GM10248 (cell line): ENCODE measurements at places on chromosomes 7 and 10.

- DNase-seq: no peak
Measured at GRCh38 chr7:106178593-106179134, 66.6 kb upstream of the SYPL1 start.

DNA sequence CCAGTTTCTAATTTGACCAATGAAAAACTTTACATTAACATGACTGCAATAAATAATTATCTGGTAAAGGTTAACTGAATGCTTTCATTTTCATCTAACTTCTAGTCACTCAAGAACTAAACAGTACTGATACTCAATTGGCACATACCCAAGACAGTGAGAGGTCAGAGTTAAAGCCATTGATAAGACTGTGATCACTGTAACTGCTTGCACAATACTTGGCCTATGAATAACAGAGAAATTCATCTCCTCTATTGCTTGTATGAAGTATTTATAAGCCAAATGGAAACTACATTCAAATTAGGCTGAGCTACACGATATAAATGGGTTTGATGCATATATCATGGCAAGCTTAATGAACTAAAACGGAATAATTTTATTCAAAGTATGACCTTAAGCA, 43.0 kb downstream of the HERC4 start:
- DNase-seq: no peak

- no peak for DNase-seq
Measured at GRCh38 chr10:131227163-131227740, 84.3 kb downstream of the TCERG1L start.

- DNase-seq: no peak
Measured at GRCh38 chr10:71064413-71065118, 147.8 kb upstream of the UNC5B start.

DNA sequence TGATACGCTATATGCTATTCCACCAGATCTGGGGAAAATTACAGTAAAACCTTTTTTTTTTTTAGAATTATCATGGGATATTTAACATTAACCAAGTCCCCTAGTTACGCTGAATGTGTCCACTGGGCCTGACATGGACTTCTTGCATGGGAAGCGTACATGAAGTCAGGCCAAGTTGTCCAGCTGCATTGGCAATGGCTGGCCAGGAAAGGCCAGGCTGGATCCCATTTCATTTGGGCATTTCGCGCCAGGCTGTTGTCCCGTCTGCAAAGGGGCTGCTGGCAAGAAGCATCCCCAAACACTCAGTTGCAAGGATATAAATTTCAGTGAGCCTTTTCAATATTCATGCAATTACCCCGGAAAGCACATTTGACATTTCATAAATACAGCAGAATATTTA, 933.3 kb downstream of the GRID1 start:
- no peak for DNase-seq

- no peak for DNase-seq
Measured at GRCh38 chr10:126561294-126561920, 109.1 kb downstream of the C10orf90 start.

DNA sequence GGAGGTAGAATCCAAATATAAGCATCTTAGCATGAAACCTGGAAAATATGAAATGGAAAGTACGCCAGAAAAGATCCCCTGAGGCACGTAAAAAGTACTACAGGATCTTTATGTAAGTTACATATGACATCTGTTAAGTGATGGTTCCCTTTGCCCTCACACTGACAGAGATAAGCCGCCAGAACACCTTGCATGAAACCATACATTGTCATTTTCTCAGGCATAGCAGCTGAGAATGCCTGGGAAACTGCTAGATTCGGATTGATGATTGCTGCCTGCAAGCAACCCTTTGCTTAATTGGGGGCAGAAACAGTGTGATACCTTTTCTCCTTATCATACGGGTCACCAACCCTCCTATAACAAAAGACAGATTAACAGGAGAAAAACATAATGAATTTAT, 826.6 kb upstream of the LRRN3 start:
- DNase-seq: no peak

- no peak for DNase-seq
Measured at GRCh38 chr10:51691135-51691534, 8.3 kb downstream of the CSTF2T start.

GRCh38 chr10:47143072-47143471, 156.9 kb upstream of the GDF10 start:
- DNase-seq: no peak

DNA sequence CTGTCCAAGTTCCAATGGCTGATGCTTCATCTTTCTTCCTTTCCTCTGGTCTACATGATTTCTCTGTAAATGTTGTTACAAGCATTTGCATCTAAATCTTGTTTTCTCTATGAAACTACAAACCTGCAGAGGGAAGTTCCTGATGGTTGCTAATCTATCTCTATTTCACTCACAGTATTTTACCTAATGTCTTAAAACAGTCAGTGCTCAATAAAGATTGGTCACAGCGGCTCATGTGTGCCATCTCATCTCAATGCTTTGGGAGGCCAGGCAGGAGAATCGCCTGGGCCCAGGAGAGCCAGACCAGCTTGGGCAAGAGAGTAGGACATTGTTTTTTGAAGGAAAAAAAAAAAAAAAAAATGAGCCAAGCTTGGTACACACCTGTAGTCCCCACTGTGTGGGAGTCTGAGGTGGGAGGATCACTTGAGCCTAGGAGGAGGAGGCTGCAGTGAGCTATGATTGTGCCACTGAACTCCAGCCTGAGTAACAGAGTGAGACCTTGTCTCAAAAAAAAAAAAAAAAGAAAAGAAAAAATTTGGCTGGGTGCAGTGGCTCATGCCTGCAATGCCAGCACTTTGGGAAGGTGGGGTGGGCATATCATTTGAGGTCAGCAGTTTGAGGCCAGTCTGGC, 71.3 kb upstream of the ARMC3 start:
- DNase-seq: no peak

GRCh38 chr10:112509558-112510291, 62.7 kb downstream of the VTI1A start:
- no peak for DNase-seq

GRCh38 chr7:1923409-1924257, 253.6 kb downstream of the ELFN1 start:
- DNase-seq: no peak

DNA sequence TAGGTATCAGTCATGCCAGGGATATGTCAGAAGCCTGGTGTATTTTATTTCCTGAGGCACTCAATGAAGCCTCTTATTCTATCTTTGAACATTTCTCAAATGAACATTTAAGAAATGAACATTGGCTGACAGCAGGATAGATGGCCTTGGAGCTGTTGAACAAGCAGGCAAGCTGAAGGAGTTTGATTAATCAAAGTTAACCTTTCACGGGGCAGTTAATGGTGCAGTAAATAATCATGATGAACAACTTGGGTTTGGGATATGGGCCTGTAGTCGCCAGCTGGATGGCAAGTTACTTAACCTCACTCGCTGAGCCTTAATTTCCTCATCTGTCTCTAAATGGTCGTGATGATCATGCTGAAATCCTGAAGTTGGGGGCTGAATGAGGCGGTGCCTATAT, 333.0 kb downstream of the SFMBT2 start:
- no peak for DNase-seq

DNA sequence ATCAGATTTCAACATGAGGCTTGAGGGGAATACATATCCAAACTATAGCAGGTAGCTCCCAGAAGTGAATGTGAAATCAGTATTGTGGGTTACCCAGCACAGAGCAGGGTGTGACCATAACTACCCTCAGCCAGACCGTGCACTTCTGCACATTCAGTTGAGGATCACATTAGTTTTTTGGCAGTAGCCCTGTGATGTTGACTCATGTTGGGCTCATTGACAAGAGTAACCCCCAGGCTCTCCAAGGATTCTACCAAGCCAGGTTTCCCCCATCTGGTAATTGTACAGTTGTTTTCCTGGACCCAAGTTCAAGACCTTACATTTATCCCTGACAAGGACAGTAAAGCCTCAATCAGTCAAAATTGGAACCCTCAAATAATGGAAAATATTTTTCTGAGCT, 11.7 kb upstream of the CPA4 start:
- no peak for DNase-seq

GRCh38 chr7:135189221-135189662, 18.7 kb upstream of the CYREN start:
- no peak for DNase-seq

GRCh38 chr10:101840102-101840684, 3.4 kb downstream of the KCNIP2 start:
- no peak for DNase-seq

DNA sequence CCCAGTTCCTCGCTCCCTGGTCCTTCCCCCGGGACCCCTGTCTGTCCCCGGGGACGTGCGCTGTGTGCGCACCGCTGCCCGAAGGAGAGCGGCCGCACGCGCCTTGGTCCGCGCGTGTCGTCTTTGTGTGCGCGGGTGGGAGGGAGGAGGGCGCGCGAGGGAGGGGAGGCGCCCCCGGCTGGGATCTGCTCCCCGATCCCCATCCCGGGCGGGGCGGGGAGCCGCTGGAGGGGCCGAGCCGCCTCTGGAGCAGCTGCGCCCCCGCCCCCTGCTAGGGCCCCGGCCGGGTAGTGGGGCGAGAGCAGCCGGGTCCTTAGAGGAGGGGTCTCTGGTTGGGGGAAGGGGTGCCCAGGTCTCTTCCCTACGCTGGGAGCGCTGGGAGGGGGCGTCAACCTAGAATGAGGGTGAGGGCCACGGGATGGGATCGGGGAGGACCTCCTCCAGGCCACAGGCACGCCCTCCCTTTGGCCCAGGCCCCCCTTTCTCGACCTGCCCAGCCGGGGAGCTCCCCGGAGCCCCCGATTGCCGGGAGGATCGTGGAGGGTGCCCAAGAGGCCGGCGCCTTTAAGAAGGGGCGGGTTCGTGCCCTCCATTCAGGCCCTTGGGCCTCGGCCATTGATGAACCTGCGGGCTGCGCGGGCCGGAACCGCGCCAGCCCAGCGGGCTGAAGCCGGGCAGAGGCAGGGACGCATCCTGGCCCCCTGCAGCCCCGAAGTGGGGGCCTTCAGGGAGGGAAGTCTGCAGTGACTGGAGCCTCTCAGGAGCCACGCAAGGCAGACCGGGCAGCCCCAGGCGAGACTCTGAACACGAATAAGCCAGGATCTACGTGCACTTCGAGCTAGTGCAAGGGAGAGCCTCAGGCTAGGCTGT, 678 bp downstream of the SH2B2 start:
- DNase-seq: no peak

DNA sequence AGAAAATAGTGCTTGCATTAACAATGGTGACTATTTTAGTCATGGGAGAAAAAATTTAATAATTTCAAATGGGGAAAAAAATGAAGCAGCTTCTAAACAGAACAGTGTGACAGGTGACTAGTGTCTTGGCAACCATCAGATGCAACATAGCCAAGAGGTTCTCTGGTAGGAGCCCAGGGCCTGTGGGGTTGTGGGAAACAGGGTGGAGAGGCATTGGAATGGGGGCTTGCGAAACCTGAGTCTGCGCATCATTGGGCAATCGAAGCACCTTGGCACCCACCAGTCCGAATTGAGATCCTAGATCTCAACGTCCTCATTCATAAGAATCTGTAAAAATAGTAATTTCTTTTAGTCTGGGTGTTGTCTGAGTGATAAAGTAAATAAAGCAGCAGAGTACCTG, 19.2 kb upstream of the PARD3 start:
- DNase-seq: no peak

GRCh38 chr10:121834757-121835156, 93.1 kb downstream of the ATE1 start:
- DNase-seq: no peak

DNA sequence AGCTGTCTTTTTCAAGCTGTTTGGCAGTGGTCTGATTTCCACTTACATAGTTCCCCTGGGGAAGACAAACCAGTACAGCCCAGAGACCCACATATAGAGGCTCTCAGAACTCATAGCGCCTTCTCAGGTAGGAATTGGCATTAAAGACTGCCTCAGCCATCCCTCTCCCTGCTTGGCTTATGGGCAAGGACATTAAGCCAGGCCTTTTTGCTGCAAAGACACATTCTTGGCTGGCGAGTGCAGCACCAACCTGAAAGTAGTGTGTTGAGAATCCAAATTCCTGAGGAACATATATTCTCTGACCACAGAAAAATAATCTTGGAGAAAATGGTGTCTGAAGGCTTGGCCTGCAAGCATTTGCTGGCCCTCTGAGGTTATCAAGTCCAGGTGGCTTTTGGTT, 39.2 kb upstream of the HPS1 start:
- no peak for DNase-seq

- no peak for DNase-seq
Measured at GRCh38 chr7:150515248-150516147, 826 bp downstream of the GIMAP7 start.

DNA sequence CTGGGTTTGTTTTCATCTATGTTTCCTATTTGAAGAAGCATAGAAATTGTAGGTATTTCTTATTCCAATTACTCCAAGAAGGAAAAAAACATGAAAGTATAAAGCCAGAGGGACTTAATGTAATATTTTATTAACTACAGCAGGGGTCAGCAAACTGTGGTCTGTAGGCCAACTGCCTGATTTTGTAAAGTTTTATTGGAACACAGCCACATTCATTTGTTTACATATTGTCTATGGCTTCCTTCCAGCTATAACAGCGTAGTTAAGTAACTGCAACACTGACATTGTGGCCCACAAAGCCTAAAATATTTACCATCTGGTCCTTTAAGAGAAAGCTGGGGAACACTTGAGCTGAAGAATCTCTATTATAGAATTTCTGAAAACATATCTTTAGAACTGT, 306.2 kb downstream of the BICC1 start:
- no peak for DNase-seq

GRCh38 chr7:44220046-44220357, 19.2 kb downstream of the YKT6 start:
- DNase-seq: no peak

DNA sequence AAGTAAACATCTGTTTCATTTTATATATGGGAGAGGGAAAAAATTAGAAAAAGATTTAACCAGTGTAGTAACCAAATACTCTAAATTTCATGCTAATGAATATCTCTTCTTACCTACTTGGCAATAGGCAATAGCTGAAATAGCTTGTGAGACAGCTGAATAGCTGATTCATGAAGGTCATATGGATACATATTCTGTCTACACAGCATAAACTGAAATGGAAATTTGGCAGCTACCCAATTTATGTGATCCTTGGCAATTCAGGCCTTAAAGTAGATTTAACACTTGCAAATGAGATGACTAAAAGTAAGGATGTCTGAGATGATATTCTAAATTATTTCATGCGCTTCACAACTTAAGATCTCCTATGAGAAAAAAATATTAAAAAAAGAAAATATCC, 261.2 kb upstream of the SEMA3A start:
- no peak for DNase-seq

GRCh38 chr7:51010534-51010933, 227.8 kb upstream of the GRB10 start:
- DNase-seq: no peak

GRCh38 chr7:38796626-38797501, 112.1 kb downstream of the VPS41 start:
- DNase-seq: peak; percentile 18

GRCh38 chr7:159015454-159016410, 128.9 kb downstream of the VIPR2 start:
- DNase-seq: no peak

GRCh38 chr10:131044379-131045111, 267.0 kb downstream of the TCERG1L start:
- DNase-seq: no peak

GRCh38 chr10:44293306-44293778, 91.6 kb downstream of the CXCL12 start:
- no peak for DNase-seq
